ENCODE measurements at places on chromosomes 16 and 17.

GRCh38 chr17:80780381-80781198 lies 211.1 kb upstream of the CHMP6 start:
- DNase-seq = no peak

GRCh38 chr17:82950525-82951102 lies 110.8 kb upstream of the ZNF750 start:
- no peak for DNase-seq

GRCh38 chr17:65674246-65675045 lies 113.0 kb upstream of the AXIN2 start:
- peak; percentile 30 for DNase-seq

- DNase-seq = no peak
Measured at GRCh38 chr17:39722104-39722503, 8.2 kb downstream of the MIEN1 start.

DNA sequence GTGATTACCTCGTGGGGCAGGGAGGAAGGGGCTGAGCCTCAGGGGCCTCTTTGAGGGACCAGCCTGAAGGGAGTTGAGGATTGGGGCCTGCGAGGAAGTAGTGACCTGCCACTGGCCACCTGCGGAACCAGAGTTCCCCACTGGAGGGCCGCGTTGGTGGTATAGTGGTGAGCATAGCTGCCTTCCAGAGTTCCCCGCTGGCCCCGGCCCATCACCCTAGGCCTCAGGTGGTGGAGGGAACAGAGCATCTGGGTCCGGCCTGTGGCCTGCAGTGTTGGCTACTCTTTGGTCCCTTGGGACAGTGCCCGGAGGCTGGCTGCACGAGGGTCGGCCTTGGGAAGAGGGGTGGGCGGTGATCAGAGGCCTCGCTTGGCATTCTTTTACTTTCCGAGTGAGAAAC lies 20.5 kb downstream of the MGAT5B start:
- no peak for DNase-seq

GRCh38 chr16:54417384-54417783 lies 130.8 kb upstream of the IRX3 start:
- no peak for DNase-seq

DNA sequence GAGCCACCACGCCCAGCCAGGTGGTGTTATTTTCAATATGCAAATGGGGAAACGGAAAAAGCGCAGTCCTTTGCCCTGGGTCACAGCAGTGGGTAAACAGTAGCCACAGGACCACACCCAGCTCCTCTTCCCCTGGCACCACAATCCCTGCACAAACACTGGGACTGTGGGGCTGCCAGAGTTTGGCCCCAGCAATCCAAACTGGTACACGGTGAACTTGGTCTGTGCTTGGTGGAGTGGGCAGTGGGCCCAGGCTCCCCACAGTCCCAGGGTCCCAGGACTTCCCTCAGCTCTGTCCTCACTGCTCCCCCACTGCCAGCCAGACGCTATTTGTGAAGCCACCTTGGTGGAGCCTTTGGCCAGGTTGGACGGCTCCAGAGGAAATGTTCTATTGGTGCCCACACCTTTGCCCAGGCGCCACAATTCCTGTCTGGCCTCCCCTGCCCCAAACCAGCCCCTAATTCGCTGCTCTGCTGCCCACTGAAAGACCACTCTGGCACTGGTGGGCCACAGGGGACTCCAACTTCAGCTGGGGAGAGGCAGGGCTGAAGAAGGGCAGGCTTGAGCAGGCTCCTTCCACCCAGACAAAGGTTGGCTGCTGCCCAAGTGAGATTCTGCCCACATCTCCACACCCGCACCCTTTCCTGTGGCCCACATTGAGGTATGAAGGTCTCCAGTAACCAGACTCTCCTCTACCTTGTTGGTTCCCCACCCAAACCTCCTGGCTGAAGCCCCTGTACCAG lies 2.1 kb downstream of the CHAD start:
- DNase-seq = no peak

DNA sequence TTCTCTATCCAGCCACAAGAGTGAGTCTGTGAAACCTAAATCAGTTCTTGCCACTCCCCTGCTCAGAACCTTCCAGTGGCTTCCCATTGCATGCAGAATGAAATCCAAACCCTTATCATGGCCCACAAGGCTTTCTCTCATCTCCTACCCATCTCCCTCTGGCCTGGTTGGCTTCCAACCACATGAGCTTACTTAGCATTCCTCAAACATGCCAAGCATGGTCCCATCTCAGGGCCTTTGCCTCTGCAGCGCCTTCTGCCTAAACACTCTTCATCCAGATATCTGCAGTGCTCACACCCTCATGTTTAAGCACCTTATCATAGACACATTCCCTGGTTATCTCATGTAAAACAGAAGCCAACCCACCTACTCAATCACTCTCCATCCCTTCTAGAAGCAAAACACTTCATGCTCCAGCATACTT lies 15.5 kb downstream of the TK2 start:
- DNase-seq = peak; percentile 28

- DNase-seq = peak; percentile 91
Measured at GRCh38 chr16:14186007-14186794, 115.1 kb downstream of the MRTFB start.

GRCh38 chr16:66408163-66409048 lies 18.7 kb upstream of the BEAN1 start:
- DNase-seq = peak; percentile 83

DNA sequence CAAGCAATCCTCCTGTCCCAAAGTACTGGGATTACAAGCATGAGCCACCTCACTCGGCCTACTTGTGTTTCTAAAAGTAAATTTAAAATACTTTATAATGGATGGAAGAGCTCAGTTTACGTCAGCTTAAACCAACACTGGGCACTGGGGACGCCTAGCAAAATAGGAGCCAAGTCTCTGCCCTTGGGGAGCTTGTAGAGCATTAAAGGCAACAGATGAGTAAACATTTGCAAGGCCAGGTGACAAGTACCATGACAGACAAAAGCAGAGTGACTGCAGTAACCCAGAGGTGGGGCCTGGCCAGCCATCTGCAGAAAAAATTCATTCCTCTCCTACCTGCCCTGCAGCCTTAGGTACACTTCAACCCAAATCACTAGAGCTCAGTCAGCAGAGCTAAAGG lies 12.1 kb upstream of the NLK start:
- DNase-seq = no peak

- no peak for DNase-seq
Measured at GRCh38 chr17:70390049-70390448, 220.7 kb downstream of the KCNJ2 start.

DNA sequence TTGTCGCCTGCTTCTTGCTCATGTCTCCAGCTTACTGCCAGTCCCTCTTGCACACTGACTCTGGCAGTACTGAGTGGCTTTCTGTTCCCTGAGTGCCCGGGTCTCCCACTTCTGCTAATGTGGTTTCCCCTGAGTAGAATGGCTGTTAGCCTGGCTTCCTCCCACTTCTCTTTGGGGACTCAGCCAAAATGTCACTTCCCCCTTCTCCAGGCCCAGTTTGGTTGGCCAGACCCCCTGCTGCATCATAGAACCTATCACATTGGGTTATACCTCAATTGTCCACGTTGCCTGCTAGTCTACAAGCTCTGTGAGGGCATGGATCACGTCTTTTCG lies 304.4 kb downstream of the HS3ST3B1 start:
- DNase-seq = no peak

DNA sequence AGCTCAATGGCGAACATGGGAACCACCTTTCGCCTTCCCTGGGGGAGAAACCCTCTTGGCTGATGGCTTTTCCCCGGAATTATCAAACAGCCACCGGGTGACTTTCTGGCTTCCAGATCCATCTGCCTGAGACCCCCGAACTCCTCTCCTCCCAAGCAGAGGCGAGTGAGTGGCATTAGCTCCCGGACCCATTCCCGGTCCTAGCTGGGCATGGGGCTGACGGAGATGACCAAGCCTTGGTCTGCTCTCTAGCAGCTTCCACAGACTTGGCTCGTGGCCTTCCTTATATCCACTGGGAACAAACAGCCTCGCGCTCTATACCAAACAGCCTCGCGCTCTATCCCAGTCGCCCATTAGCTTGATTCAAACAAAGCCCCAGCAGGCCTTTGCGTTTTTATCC lies 62.4 kb downstream of the CCDC182 start:
- DNase-seq = no peak

GRCh38 chr16:31561426-31562233 lies 33.9 kb downstream of the AHSP start:
- DNase-seq = no peak

GRCh38 chr17:32819035-32819434 lies 57.9 kb downstream of the MYO1D start:
- no peak for DNase-seq

DNA sequence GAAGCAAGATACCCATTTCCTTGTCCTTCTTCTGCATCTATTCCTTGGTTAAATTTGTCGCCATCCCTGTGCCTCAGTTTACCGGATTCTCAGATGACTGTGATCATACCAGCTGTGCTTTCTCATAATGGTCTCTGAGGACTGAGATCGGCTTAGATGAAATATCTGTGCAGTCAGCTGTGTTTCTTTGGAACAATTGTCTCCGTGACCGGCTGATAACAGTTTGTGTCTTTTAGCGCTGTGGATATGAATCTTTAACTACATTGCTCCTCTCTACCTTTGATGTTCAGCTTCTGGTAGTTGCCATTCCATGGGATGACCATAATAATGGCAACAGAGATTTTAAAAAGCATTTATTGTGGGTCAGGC lies 473 bp downstream of the FTO start:
- DNase-seq = no peak

GRCh38 chr17:41190328-41190727 lies 641 bp downstream of the KRTAP9-1 start:
- no peak for DNase-seq

- DNase-seq = no peak
Measured at GRCh38 chr17:66002063-66002585, 189.8 kb downstream of the CEP112 start.

DNA sequence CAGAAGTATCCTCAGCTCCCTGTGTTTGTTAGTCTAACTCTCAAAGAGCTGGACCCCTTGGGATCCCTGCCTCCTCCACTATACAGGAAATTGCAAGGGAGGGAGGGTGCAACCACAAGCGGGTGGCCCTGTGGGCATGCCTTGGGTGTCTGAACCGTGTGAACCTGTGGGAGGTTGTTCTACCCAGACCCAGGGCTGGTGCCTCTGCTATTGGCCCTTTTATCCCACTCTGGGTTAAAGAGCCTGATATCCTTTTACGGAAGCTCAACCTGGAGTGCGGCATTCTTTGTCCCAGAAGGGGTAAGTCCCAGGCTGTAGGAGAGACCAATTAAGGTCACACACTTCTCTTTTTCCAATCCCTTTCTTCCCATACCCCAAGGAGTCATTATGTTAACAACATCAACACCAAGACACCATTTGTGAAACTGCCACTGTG lies 53.4 kb downstream of the ARSG start:
- no peak for DNase-seq

DNA sequence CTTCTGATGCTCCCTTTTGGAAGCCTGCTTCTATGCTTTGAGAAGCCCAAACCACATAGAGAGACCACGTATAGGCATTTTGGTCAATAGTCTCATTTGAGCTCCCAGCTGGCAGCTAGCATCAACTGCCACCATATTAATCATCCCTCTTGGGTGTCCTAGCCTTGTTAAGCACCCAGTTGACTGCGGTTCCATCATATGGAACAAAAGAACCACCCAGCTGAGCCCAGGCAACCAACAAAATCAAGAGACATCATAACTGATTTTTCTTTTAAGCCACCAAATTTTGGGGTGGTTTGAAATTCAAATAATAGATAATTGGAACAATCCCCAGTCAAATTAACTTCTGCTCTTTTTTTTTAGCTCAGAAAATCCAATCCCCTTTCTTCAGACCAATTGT lies 53.9 kb downstream of the HS3ST3B1 start:
- no peak for DNase-seq

DNA sequence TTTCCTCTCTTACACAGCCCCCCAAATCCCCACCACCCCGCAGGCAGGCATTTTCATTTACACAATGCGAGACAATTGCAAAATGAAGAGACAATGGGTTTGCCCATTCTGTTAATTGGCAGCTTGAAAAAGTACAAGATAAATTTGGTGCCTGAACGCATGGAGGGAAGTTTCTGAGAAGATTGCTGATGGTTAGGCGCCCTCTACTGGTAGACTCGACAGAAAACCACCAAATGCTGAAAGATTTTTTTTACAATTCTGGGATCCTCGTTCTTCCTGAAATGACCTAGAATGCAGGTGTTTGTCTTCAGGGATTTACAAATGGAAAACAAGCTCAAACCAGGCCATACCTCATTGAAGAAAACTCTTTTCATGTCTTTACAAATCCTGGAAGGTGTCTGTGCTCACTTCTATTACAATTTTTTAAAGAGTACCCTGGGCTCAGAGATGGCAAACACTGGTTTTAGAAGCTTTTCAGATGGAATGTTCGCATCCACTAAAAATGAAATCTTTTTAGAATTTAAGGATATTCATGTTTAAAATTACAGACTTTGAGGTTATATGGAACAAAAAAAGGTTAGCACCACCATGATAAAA lies 338.5 kb downstream of the PMP22 start:
- peak; percentile 35 for DNase-seq

GRCh38 chr17:347309-347899 lies 5.2 kb downstream of the RPH3AL start:
- DNase-seq = no peak

GRCh38 chr17:12644623-12645022 lies 21.1 kb upstream of the MYOCD start:
- DNase-seq = no peak

DNA sequence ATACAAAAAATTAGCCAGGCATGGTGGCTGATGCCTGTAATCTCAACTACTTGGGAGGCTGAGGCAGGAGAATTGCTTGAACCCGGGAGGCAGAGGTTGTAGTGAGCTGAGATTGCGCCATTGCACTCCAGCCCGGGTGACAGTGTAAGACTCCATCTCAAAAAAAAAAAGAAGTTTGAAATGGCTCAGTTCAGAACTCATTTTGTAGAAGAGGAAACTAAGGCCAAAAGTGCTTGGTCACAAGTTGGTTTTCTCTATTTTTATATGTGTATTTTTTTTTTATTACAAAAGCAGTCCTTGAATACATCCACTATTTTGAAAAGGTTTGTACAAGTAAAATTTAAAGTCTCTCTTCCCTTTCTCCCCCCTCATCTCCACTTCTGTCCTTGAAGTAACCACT lies 5.5 kb downstream of the TAC4 start:
- DNase-seq = no peak

DNA sequence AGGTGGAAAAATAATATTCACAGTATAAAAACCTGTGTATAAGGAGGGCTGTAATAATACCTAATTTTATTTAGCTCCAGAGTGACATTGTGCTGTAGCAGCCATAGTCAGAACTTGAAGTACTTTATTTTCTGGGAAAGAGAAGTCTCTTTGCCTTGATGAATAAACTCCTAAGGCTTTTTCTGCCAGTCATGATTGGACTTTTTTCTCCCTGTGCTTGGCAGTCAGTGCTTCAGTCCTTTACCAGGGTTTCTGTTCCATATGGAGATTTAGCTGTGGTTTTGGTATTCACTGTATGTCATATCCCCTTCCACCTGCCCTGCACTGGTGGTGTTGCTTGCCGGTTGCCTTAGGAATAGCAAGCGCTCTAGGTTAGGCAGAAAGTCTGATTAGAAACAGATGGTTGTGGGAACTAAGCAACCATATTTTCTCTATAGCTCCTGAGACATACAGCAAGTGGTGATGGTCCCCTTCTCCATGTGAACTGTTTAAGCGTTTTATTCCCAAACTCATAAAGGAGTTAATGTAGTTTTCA lies 24.7 kb downstream of the DDX42 start:
- DNase-seq = no peak

- no peak for DNase-seq
Measured at GRCh38 chr17:45279898-45280297, 18.0 kb upstream of the SPATA32 start.

- DNase-seq = no peak
Measured at GRCh38 chr17:33135691-33136090, 144.0 kb downstream of the SPACA3 start.

GRCh38 chr16:396199-396598 lies 800 bp upstream of the NME4 start:
- DNase-seq = no peak

GRCh38 chr16:4058386-4058785 lies 57.9 kb downstream of the ADCY9 start:
- DNase-seq = no peak

Data from astrocyte (in vitro differentiated cells and primary cell).